Activated naive CD8-positive, alpha-beta T cell treated with anti-CD3 and anti-CD28 coated beads for 36 hours (primary cell): ENCODE measurements at places on chromosomes 6 and 20. TPM values are rescaled to one million over a fixed set of nuclear protein-coding genes. Genes with fewer than 3 reads are reported as not detected.

The ZSCAN12 gene
- 6.8 TPM for total RNA-seq

The PBOV1 gene
- not detected for total RNA-seq

The SCRT2 gene
- not detected for total RNA-seq

The OGFR gene
- total RNA-seq, result 69.9 TPM

DNA sequence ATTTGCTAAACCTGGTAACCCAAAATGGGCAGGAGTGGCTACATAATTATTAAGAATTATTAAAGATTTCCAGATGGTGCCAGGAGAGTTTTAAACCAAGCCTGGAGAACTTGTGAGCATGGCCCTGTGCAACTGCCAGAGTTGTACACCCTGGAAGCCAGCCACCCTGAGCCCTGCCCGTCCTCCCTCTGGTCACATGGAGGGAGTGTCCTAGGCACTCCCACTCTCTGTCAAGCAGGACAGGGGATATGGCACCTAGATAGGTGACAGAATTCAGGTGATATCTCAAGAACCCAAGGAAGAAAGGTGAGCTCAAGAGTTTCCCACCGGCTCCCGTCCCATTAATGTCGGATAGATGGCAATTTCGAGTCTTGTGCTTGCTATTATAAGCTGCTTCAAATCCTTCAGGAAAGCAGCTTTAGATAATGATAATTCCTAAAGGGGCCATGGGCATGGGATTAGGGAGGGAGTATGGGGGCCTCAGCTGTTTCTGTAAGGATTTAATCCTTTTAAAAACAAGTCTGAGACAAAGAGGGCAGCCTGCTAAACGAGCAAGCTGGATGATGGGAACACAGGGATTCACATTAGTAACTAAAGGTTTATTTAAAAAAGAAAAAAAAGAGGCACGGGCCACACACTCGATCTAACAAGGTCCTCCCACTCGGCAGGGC lies 169.1 kb downstream of the BMP7 start:
- no peak for DNase-seq
- H3K4me1 ChIP-seq, result no peaks in the 10 kb centered on the region
- H3K36me3 ChIP-seq, result no peaks in the 10 kb centered on the region

DNA sequence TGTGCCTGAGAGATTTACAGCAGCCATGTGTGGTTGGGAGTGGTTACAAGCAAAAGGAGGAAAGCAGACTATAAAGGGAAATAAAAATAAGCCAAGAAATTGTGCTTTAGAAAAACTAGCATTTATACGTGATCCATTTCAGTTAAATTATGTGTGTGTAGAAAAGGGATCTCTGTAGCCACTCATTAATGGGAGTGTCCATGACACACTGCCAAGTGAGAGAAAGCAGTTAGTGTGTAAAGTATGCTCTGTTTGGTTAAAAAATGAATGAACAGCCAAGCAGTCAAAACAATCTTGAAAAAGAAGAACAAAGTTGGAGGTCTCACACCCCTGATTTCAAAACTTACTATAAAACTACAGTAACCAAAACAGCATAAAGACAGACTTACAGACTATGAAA lies 67.9 kb upstream of the GGTLC1 start:
- no peaks in the 10 kb centered on the region for H3K27me3 ChIP-seq
- H3K27ac ChIP-seq, result no peak overlapping the region
- no peak overlapping the region for H3K4me3 ChIP-seq
- no peak for DNase-seq

GRCh38 chr20:41051009-41051825 lies 22.6 kb downstream of the TOP1 start:
- no peaks in the 10 kb centered on the region for H3K27me3 ChIP-seq
- peak overlapping the region; percentile 9 for H3K27ac ChIP-seq
- no peak overlapping the region for H3K4me3 ChIP-seq
- peaks cover 41% of the 10 kb centered on the region for H3K36me3 ChIP-seq
- no peak for DNase-seq
- peaks cover 86% of the 10 kb centered on the region for H3K4me1 ChIP-seq

- no peak overlapping the region for H3K27ac ChIP-seq
- H3K36me3 ChIP-seq, result no peaks in the 10 kb centered on the region
- peak overlapping the region; percentile 22 for H3K4me3 ChIP-seq
- H3K4me1 ChIP-seq, result peaks cover 7% of the 10 kb centered on the region
- no peak for DNase-seq
Observed at GRCh38 chr20:1893721-1894470, 1.3 kb upstream of the SIRPA start.

DNA sequence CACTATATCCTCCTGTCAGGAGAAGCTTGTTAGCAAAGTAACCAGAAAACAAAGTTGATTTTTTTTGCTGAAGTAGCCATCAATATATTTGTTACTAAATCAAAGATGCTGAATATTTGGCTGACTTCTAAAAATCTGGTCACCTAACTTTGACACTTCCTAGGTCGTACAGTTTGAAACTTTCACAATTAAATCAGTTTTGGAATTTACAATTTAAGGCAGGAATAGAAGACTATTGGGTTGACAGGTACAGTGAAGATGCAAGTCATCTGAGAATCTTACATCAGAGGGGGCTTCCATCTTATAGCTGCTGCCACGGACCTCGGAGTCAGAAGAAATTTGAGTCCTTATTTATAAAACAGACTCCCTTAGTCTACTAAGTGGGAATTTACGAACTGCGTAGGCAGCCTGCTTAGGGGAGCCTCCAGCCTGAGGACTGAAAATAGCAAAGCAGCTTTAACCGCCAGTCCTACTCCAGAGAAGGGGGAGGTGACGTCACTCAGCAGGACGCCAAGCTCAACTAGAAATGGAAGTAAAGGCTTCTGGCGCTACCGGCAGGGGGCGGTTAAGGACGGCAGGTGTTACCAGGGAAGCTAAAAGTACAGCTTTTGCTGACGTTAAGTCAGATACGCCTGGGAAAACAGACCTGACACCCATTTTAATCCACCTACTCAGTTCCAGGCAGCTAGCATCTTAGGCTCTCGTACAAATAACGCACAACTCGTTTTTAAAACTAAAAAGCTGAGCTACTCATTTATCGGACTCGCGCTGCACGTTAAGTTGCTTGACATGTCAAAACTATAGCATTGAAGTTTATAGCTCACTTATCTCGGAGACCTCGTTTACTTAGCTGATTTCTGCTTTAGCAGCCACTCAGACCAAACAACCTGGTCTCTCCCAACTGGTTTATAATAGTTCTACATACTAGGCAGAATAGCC lies 61.1 kb upstream of the HFE start:
- DNase-seq, result peak; percentile 90
- H3K27me3 ChIP-seq, result peaks cover 8% of the 10 kb centered on the region
- peaks cover under 1% of the 10 kb centered on the region for H3K36me3 ChIP-seq
- H3K27ac ChIP-seq, result peak overlapping the region; percentile 97
- peak overlapping the region; percentile 80 for H3K4me3 ChIP-seq

DNA sequence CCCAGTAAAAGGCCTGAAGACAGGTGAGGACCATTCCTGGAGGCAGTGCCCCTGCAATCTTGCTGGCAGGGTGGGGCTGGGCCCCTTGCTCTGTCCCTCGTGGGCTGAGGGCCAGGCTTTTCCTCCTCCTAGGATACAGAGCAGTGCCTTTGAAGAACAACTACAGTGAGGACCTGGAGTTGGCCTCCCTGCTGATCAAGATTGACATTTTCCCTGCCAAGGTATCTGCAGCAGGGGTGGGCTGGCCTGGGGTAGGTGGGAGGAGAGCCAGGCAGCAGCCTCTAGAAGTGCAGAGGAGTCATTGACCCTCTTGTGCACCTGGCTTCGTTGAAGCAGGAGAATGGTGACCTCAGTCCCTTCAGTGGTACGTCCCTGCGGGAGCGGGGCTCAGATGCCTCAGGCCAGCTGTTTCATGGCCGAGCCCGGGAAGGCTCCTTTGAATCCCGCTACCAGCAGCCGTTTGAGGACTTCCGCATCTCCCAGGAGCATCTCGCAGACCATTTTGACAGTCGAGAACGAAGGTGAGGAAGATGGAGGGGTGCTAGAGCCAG lies 36.5 kb downstream of the PLCG1 start:
- H3K27ac ChIP-seq, result no peak overlapping the region
- peaks cover 22% of the 10 kb centered on the region for H3K36me3 ChIP-seq
- no peaks in the 10 kb centered on the region for H3K27me3 ChIP-seq
- no peak overlapping the region for H3K4me3 ChIP-seq
- DNase-seq, result no peak

GRCh38 chr6:148423601-148424270 lies 81.1 kb downstream of the SASH1 start:
- no peaks in the 10 kb centered on the region for H3K36me3 ChIP-seq
- no peak for DNase-seq
- peaks cover 30% of the 10 kb centered on the region for H3K27me3 ChIP-seq
- H3K4me1 ChIP-seq, result peaks cover 2% of the 10 kb centered on the region
- no peak overlapping the region for H3K4me3 ChIP-seq
- H3K27ac ChIP-seq, result no peak overlapping the region

GRCh38 chr6:163565140-163565539 lies 150.6 kb downstream of the QKI start:
- H3K27ac ChIP-seq, result no peak overlapping the region
- H3K36me3 ChIP-seq, result peaks cover 11% of the 10 kb centered on the region
- H3K4me1 ChIP-seq, result no peaks in the 10 kb centered on the region
- no peaks in the 10 kb centered on the region for H3K27me3 ChIP-seq

GRCh38 chr20:62208795-62209755 lies 11.0 kb downstream of the HRH3 start:
- no peaks in the 10 kb centered on the region for H3K4me1 ChIP-seq
- no peak overlapping the region for H3K4me3 ChIP-seq
- H3K36me3 ChIP-seq, result no peaks in the 10 kb centered on the region
